ENCODE measurements at places on chromosomes 6 and 20.

GRCh38 chr6:170434117-170434820 is 118.8 kb downstream of the PSMB1 start:
- DNase-seq: no peak

DNA sequence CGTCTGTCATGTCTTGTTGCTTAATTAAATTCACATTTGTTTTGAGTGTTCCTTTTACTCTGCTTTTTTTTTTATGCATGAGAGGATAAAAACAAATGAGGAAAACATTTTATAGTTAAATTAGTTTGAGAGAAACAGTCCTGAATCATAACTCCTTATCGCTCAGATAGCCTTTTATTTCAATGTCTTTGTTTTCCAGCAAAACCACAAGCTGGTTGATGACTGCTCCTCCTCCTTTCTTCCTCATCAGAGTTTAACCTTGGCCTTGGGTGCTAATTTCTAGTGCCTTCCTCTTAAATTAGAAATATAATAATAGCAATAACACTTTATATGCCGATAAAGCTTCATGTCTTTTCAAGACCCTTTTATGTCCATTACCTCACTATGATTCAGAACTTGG is 3.1 kb downstream of the NOX3 start:
- DNase-seq: no peak

GRCh38 chr6:92922216-92922806 is 497.0 kb downstream of the EPHA7 start:
- no peak for DNase-seq

DNA sequence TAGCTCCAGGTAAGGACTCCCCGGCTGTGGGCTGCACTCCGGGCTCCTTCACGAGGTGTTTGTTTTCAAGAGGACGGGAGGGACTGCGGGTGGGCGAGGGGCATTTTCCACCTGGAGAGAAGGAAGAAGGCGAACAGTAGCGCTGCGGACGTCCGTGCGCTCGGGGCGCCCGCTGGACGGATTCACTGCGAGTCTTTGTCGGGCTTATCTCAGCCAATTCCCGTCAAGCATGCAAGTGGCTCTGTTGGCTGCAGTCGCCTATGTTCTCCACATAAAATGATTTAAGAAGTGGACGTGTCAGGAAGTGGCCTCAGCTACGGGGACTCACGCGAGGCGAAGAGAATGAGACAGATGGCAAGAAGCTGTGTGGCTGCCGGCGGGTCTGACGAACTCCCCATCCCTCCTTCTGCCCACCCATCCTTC is 332 bp downstream of the GRIK2 start:
- peak; percentile 30 for DNase-seq

DNA sequence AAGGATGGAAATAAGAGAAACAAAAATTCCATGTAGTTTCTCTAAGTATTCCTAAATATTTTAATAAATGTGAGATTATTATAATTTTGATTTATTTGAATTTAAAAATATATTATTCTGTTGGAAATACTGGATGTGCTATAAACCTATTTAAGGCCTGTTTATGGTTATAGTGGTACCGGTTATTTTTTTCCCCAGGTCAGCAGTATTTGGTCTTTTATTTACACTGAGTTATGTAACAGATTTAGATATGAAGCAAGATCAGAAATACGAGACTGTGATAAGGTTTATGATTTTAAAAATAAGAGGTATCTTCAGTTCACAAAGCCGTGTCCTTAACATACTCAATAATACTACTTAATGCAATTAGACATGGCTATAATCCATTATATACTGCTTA is 634.3 kb upstream of the POU3F2 start:
- no peak for DNase-seq

DNA sequence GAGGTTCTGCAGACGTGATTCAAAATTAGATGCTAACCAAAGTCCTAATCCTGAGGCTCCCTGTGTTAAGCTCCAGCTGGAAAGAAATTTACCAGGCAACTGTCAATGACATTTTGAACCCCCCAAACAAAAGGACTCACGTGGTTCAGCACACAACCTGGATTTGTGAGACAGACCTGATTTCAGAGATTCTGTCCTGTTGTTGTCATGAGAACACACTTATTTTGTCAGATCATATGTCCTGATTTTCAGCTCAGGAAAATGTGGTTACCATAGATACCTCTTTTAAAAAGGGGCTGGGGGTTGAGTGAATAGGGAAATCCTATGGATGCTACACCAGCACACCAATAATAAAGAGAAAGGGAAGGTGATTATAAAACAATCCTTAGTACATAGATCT is 61.6 kb downstream of the MTFR2 start:
- no peak for DNase-seq

All from fibroblast of skin of abdomen (primary cell).